Lower lobe of right lung (tissue), 2 donors: ENCODE measurements at places on chromosomes 12 and 14.

DNA sequence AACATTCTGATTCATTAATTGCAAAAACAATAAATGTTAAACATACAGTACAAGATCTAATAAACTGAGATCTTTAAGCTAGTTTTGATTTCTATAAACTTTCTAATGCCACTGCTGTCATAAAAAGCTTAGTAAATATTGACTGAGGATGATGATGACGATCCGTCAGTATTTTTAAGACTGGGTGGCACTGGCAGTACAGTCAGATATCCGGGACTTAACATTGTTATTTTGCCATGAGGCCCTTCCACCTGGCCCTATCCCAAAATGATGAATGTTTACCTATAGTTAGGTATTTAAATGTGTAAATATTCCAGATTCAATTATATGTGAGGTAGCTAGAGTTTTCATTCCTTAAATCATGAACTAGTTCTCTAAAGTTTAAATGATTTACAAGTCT, 158.5 kb downstream of the FOXA1 start:
- H3K27me3 ChIP-seq, result no peaks in the 10 kb centered on the region
- H3K4me1 ChIP-seq, result no peaks in the 10 kb centered on the region
- no peak overlapping the region for H3K27ac ChIP-seq
- H3K4me3 ChIP-seq, result no peak overlapping the region
- no peaks in the 10 kb centered on the region for H3K36me3 ChIP-seq
- DNase-seq, result no peak

DNA sequence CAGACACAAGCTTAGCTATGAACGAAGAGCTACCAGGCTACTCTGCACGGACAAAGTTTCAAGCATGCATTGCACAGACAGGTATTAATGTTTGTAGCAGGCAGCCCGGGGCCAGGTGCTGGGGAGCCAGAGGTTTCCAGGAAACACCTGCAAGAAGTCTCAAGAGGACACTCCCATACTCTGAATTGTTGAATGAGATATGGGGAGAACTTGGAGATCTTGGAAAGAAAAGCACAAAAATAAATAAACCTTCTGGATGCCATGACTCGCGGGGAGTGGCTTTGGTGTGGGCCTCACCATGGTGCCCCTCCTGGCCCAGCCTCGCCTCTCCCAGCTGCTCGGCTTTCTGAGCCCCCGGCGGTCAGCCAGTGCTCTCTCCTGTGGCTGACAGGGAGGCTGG, 186.8 kb downstream of the TTC7B start:
- H3K27me3 ChIP-seq, result no peaks in the 10 kb centered on the region
- peak; percentile 73 for DNase-seq

DNA sequence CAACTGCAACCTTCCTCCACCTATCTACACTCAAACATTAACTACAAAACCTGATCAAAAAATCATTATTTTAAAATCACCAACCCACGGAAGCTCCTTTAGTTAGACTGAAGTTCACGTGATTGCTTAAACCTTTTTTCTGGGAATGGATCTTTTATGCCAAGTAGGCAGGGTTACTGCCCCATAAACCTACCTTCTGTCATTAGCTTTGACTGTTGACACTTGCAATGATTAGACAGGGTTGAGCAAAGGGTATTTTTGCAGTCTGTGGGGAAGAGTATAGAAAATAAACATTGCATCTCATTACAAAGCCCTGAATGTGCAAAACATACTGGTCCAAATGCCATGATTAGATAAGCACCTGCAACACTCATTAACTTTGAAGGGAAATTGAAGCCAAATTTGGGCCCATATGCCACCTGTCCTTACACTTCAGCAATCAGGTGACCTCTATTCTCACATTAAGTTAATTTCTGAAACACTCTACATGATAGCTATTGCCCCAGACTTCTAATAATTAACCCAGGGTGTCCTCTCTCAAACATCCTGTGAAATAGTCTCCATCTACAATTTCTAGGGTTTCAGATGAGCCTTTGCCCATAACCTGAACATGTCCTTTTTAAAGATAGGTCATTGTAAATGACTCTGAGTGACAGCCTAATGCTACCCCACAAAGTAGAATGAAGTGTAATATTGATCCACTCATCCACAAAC, 156.0 kb upstream of the PLEKHG7 start:
- H3K36me3 ChIP-seq, result no peaks in the 10 kb centered on the region
- no peak overlapping the region for H3K4me3 ChIP-seq
- DNase-seq, result no peak
- H3K27ac ChIP-seq, result no peak overlapping the region

GRCh38 chr12:89484470-89484869, 40.1 kb downstream of the GALNT4 start:
- peaks cover 28% of the 10 kb centered on the region for H3K36me3 ChIP-seq
- no peak for DNase-seq
- no peaks in the 10 kb centered on the region for H3K4me1 ChIP-seq
- no peaks in the 10 kb centered on the region for H3K27me3 ChIP-seq

DNA sequence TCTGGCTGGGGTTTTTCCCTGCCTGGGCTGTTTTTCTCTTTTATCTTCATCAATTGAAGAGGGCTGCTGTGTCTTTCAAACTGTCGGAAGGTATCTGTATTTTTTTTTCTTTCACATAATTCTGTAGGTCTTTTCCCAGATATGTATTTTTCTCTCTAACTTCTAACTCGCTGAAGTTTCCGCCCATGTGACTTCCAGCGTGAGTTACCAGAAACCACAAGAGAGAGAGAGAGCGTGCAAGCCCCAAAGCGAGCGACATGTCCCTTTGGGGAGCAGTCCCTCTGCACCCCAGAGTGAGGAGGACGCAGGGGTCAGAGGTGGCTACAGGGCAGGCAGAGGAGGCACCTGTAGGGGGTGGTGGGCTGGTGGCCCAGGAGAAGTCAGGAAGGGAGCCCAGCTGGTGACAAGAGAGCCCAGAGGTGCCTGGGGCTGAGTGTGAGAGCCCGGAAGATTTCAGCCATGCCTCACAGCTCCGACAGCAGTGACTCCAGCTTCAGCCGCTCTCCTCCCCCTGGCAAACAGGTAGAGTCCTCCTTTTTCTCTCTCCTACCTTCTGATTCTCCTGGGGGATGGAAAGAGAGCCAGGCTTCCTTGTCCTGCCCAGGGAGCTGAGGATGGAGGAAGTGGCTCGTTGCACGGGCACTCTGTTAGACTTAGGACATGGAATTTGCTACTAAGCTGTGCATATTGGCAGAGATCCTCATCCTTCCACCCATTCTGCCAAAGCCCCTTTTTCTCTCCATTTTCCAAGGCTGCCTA, at the start of gene BATF:
BATF (plus strand) TSS at position 246 of the 759 bp plus-strand sequence; CDS start at position 460, 214 bp downstream.
- peak; percentile 60 for DNase-seq

GRCh38 chr12:3365463-3366411, 125.3 kb upstream of the PRMT8 start:
- H3K27ac ChIP-seq, result no peak overlapping the region
- DNase-seq, result peak; percentile 52
- peak overlapping the region; percentile 36 for H3K4me3 ChIP-seq
- H3K4me1 ChIP-seq, result peaks cover 4% of the 10 kb centered on the region
- peaks cover 52% of the 10 kb centered on the region for H3K27me3 ChIP-seq
- no peaks in the 10 kb centered on the region for H3K36me3 ChIP-seq

- H3K27me3 ChIP-seq, result no peaks in the 10 kb centered on the region
- no peaks in the 10 kb centered on the region for H3K36me3 ChIP-seq
- H3K4me3 ChIP-seq, result no peak overlapping the region
Measured at GRCh38 chr14:61334197-61334701, 12.9 kb downstream of the PRKCH start.

- H3K4me1 ChIP-seq, result peaks cover 13% of the 10 kb centered on the region
- no peaks in the 10 kb centered on the region for H3K27me3 ChIP-seq
- H3K36me3 ChIP-seq, result peaks cover 76% of the 10 kb centered on the region
- DNase-seq, result peak; percentile 87
- peak within 1 kb of the TSS; percentile 44 for H3K4me3 ChIP-seq
Measured at GRCh38 chr14:24171422-24172260, at the start of gene REC8. REC8 (plus strand) TSS chr14:24172080; CDS start chr14:24172553, 473 bp downstream.

DNA sequence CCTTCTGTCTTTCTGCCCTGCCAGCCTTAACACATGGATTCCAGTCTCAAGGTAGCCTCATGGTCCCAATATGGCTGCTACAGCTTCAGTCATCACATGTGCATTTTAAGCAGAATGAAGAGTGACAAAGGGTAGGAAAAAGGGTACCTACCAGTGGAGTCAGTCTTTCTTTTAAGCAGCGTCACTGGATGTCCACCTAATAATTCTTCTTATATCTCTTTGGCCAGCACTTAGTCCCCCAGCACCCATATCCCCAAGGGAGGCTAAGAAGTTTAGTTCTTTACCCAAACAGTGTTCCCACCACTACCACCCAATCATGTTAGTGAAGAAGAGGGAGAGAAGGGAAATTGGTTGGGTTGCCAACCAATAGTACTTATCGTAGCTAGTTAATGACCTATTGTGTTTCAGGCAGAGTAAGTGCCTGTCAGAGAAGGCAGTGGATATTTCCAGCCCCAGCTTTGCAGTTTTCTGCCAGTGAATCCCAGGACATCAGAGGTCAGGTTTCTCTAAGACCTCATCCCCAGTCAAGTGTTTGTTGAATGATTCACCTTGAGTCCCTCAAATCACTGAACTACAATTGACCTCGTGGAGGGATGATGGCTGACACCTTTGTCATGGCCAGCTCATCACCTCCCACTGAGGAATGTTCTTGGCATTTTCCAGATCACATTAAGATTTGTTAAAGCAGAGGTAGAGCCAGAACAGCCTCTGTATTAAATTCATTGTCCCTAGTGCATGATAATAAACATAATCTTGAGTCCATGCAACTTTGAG, 250.9 kb upstream of the CRY1 start:
- H3K27me3 ChIP-seq, result no peaks in the 10 kb centered on the region
- no peak overlapping the region for H3K4me3 ChIP-seq
- no peaks in the 10 kb centered on the region for H3K4me1 ChIP-seq

- no peak overlapping the region for H3K4me3 ChIP-seq
- no peak for DNase-seq
- no peaks in the 10 kb centered on the region for H3K4me1 ChIP-seq
- no peaks in the 10 kb centered on the region for H3K27me3 ChIP-seq
- H3K36me3 ChIP-seq, result no peaks in the 10 kb centered on the region
Measured at GRCh38 chr14:44982594-44982993, 20.6 kb downstream of the TOGARAM1 start.

DNA sequence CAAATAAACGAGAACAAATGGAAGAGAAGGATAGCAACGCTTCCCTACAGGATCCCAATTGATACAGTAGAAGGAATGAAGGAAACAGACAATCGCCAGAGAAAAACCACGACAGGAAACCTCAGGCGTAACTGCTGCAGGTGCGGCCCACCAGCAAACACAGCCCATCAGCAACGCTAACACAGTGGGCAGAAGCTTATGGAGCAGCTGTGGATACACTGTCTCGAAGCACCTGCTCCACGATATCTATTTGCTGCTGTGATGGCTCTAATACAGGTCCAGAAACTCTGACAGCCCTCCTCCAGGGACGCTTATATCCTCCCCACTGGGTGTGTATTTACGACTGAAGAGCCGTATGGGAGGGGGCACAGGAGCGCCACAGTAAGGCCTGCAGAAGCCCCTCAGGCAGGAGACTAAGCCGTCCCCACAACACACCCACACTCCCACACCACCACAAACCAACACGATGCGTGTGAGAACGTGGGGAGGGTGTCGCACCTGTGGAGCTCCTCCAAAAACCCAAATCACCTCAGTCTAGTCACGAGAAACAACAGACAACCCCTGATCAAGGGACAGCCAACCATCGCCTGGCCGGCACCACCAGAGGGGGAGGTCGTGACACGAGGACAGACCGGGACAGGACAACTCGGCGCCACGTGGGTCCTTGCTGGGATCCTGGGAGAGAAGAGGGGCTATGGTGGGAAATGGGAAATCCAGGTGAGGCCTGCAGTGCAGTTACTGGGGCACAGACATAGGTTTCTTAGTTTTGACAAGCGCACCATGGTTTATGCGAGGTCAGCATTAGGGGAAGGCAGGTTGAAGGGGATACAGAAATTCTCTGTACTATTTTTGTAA, 24.0 kb downstream of the POLE start:
- peaks cover 95% of the 10 kb centered on the region for H3K36me3 ChIP-seq
- H3K4me1 ChIP-seq, result no peaks in the 10 kb centered on the region
- H3K4me3 ChIP-seq, result no peak overlapping the region
- no peaks in the 10 kb centered on the region for H3K27me3 ChIP-seq
- H3K27ac ChIP-seq, result no peak overlapping the region

- H3K4me1 ChIP-seq, result peaks cover 7% of the 10 kb centered on the region
- DNase-seq, result peak; percentile 82
- H3K4me3 ChIP-seq, result peak overlapping the region; percentile 65
- H3K36me3 ChIP-seq, result no peaks in the 10 kb centered on the region
- H3K27me3 ChIP-seq, result peaks cover 15% of the 10 kb centered on the region
- H3K27ac ChIP-seq, result peak overlapping the region; percentile 97
Measured at GRCh38 chr14:61280526-61281185, 482 bp downstream of the TMEM30B start.

DNA sequence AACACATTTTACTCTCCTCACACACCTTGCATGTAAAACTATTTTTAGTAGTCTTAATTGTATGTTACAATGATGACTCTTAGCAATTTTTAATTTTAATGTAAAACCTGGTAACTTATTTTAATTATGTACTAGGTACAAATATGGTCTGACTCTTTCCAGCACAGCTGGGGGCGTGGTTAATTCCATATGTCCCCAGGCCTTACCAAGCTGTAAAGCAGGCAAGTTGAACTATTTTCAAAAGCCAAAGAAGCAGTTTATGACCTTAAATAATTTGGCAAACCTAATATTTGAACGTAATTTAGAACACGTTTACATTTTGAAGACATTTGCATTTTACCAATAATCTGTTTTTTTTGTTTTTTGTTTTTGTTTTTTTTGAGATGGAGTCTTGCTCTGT, 9.3 kb upstream of the ACOT6 start:
- H3K27ac ChIP-seq, result no peak overlapping the region

GRCh38 chr12:74449872-74450271, 87.8 kb upstream of the ATXN7L3B start:
- H3K4me1 ChIP-seq, result no peaks in the 10 kb centered on the region
- no peak for DNase-seq
- no peaks in the 10 kb centered on the region for H3K27me3 ChIP-seq
- H3K27ac ChIP-seq, result no peak overlapping the region
- no peak overlapping the region for H3K4me3 ChIP-seq

DNA sequence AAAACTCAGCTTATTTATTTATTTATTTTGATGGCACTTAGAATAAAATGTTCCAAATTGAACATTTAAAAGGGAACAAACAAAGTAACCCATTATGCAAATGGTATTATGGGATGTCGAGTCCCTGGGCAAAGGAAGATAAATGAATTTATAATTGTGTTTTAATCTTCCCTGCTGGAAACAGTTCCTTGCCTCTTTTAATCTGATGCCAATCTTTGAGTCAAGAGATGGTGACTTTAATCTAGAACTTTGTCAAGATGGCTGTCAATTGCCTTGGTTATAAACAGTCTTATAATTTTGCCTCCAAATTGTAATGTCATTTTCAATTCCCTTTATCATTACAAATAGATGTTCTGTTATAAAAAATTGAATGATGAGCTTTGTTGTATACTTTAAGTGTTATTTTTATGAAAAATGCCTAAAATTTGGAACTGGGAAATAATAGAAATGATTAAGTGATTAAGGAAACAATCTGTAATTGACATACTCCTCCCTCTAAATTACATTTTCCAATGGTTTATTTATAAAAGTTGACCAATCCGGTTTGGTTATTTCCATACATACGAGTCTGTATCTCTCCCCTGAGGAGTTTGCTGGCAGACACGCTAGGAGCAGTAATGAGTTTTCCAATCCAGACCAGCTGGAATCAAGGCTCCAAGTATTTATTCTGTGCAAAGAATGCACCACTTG, 134.9 kb upstream of the FRMD6 start:
- DNase-seq, result no peak
- no peak overlapping the region for H3K27ac ChIP-seq
- no peak overlapping the region for H3K4me3 ChIP-seq
- H3K4me1 ChIP-seq, result no peaks in the 10 kb centered on the region
- no peaks in the 10 kb centered on the region for H3K27me3 ChIP-seq
- no peaks in the 10 kb centered on the region for H3K36me3 ChIP-seq

GRCh38 chr14:73246387-73247150, 9.3 kb downstream of the PAPLN start:
- DNase-seq, result no peak
- H3K36me3 ChIP-seq, result no peaks in the 10 kb centered on the region
- H3K4me1 ChIP-seq, result peaks cover 14% of the 10 kb centered on the region
- peaks cover 4% of the 10 kb centered on the region for H3K27me3 ChIP-seq
- H3K27ac ChIP-seq, result peak overlapping the region; percentile 21
